ENCODE measurements at places on chromosomes 12 and 14.

GRCh38 chr14:23070262-23071129 lies 13.2 kb upstream of the CDH24 start:
- DNase-seq, result no peak

DNA sequence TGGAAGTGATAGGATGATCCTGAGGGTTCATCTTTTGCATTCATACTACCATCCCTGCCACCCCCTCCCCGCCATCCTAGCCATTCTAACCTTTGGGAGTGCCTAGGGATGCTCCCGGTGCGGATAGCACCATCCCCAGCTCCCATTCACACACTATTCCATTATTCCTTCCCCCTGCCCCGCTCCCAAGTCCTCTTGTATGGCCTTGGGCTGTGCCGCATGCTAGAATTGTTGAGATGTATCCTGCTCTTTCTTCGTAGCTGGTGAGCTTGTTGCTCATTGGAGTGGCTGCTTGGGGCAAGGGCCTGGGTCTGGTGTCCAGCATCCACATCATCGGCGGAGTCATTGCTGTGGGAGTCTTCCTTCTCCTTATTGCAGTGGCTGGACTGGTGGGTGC lies 644 bp downstream of the TSPAN31 start:
- DNase-seq, result no peak

DNA sequence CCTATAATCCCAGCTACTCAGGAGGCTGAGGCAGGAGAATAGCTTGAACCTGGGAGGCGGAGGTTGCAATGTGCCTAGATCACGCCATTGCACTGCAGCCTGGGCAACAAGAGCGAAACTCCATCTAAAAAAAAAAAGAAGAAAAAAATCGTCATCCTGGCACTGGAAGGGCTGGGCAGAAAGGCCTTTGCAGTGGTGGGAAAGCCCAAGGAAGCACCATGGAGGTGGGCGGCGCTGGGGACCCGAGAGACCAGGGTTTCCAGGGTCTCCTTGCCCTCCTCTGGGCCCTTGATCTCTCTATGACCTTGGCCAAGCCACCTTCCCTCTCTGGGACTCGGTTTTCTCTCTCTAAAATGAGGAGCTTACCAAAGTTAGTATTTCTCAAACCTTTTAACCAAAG lies 65.4 kb downstream of the LGMN start:
- DNase-seq, result no peak

DNA sequence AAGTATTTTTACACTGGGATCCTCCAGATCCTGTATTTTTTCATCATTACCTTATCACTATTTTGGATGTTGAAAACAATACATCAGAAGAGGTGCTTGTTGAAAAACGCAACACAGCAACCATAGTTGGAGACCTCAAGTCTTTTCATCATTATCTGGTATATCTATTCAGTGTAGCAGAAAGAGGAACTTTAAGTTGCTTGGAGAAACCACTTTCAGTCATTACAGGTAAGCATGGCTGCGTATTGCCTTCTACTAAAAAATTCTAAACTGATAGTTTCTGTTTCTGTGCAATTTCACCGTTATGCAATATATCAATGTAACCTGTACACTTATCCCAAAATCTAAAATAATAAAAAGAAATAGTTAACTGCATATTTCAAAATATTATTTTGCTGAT lies 32.2 kb upstream of the PTPRQ start:
- no peak for DNase-seq

DNA sequence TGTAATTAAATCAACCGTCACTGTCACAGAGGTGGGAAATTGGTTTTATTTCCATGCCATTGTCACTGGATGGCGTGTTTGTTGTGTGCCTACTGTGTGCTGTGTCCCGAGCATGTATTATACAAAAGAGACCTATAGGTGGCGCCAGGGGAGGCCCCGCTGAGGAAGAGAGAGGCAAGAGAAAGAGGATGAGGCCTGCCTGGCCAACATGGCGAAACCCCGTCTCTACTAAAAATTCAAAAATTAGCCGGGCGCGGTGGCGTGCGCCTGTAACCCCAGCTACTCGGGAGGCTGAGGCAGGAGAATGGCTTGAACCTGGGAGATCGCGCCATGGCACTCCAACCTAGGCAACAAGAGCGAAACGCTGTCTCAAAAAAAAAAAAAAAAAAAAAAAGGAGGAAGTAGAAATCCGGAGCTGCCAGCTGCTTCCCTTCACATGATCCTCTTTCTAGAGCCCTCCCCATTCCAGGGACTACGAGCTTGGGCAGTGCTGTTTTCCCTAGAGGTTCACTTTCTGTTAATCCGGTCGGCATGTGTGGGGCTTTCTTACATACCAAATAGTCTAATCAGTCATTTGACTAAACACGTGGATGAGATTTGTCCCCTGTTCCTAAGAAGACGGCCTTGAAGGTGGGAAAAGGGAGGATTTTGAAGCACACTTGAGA lies 6.4 kb upstream of the CCDC175 start:
- DNase-seq, result no peak

DNA sequence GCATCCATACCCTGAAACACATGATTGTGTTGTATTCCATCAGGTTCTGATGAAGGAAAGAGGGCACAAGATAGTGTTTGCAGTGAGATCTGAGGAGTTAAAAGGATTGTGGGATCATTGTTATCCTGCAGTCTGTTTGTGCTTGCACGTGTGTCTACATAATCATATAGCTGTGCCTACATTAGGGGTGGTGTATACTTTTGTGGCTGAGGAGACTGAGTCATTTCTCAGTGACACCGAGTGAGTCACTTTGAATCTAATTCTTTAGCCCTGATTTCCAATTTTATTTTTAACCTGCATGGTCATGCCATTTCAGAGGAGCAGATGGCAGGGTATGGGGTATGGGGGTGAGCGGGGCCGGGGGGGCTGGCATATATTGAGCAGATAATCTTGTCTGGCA lies 133.2 kb downstream of the ANO4 start:
- no peak for DNase-seq

DNA sequence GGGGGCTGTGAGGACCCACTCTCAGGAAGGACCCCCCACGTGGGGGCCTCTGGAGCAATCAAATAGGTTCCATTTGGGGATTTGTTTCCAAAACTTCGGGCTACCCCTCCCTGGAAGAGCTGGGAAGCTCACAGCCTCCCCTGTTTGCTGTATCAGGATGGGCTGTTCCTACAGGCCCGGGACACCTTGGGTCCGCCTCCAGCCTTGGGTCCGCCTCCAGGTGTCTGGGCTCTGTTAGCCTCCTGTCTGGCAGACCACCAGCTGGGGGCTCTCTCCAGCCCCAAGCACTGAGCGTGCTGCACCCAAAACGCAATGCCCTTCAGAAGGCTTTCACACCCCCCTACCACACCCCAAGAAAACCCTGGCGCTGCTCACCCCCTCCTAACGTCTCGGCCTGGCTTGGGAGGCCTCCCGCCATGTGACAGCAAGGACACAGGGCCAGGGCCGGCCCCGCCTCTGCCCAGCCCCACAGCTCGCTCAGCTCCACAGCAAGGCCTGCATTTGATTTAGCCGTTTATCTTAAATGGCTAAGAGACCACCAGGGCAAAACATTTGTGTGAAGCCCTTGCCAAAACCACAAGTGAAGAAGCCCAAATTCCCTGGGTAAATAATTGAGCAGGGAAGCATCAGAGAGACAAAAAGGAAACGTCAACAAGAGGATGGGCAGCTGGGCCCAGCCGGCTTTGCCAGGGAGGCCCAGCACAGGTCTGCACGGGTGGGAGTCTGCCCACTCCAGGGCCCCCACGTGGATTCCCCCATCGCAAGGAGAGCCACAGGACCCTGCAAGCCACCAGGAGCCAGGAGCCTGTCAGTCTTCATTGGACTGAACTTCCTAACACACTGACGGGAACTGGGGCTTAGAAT lies 39.9 kb downstream of the BCL11B start:
- DNase-seq, result peak; percentile 51

- no peak for DNase-seq
Measured at GRCh38 chr12:65878540-65878939, 54.3 kb downstream of the HMGA2 start.

GRCh38 chr12:9379023-9379742 lies 171.0 kb upstream of the PZP start:
- DNase-seq, result no peak

- DNase-seq, result peak; percentile 31
Measured at GRCh38 chr14:59126714-59127436, 61.6 kb upstream of the DAAM1 start.

- no peak for DNase-seq
Measured at GRCh38 chr14:35277179-35277578, 15.0 kb upstream of the PSMA6 start.

DNA sequence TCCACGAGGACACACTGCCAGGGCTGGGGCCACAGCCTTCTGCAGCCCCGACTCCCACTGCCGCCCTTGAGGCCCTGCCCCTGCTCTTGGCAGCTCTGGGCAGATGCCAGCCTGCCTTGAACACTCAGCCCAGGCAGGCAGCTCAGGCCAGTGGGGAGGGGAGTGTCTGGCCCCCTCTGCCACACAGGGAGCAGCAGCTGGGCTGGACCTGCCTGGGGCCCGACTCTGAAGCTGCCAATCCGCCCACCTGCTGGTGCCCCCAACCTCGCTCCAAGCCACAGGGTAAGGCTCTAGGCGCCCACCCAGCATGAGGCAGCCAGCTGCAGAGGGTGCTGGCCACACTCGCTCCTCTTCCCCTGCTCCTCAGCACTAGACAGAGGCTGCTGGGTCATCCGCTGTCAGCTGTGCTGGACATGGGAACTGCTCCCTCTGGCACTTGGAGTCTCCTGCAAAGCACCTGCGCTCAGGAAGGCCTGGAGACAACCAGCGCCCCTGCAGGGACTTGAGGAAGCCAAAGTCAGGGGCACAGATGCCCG lies 24.6 kb upstream of the NUDT14 start:
- DNase-seq, result no peak

DNA sequence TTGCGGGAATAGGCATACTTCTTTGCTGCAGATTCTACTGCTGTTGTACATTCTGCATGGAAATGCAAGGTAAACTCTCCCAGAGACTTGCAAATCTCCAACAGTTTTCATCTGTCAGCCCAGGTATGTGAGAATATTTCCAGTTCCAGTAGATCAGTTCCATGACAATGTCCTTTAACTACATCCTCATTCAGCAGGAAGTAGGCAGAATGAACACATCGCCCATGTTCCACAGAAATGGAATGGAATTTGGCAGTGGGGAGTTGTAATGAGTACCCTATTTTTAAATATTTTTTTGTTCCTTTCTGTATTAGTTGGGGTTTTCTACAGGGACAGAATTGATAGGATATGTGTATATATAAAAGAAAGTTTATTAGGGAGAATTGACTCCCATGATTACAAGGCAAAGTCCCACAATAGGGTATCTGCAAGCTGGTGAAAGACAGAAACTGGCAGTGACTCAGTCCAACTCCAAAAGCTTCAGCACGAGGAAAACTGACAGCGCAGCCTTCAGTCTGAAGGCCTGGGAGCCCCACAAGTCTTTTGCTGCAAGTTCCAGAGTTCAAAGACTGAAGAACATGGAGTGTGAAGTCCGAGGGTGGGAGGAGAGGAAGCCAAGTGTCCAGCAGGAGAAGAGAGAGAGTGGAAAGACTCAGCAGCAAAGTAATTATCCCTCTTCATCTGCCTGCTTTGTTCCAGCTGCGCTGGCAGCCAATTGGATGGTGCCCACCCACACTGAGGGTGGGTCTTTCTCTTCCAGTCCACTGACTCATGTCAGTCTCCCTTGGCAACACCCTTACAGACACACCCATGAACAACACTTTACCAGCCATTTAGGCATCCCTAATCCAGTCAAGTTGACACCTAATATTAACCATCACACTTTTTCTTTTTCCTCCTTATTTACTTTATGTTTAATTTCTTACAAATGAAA lies 110.4 kb upstream of the SCAF11 start:
- no peak for DNase-seq

- DNase-seq, result no peak
Measured at GRCh38 chr12:132111654-132112304, 32.3 kb downstream of the DDX51 start.

GRCh38 chr12:108305991-108306501 lies 33.1 kb downstream of the CMKLR1 start:
- DNase-seq, result no peak

GRCh38 chr12:124851342-124851741 lies 12.3 kb downstream of the SCARB1 start:
- no peak for DNase-seq

DNA sequence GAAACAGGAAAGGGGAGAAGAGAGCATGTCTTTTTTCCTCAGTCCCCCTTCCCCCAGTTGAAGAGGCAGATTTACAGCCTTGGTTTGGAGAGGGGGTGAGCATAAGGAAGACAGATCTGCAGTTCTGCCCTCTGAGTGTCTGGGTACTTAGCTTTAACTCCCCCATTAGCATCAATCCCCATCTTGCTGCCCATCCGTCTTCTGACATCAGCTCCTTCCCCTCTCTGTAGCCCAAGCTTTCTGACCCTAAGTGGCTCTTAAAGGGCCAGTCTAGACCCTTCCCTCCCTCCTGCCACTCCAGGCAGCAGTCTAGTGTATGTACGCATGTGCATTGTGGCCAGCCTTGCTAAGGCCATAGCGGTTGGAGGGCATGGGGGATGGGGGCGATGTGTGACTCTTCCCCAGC lies 7.3 kb downstream of the GPR84 start:
- no peak for DNase-seq

GRCh38 chr12:16359512-16360491 lies 12.4 kb downstream of the MGST1 start:
- peak; percentile 3 for DNase-seq

DNA sequence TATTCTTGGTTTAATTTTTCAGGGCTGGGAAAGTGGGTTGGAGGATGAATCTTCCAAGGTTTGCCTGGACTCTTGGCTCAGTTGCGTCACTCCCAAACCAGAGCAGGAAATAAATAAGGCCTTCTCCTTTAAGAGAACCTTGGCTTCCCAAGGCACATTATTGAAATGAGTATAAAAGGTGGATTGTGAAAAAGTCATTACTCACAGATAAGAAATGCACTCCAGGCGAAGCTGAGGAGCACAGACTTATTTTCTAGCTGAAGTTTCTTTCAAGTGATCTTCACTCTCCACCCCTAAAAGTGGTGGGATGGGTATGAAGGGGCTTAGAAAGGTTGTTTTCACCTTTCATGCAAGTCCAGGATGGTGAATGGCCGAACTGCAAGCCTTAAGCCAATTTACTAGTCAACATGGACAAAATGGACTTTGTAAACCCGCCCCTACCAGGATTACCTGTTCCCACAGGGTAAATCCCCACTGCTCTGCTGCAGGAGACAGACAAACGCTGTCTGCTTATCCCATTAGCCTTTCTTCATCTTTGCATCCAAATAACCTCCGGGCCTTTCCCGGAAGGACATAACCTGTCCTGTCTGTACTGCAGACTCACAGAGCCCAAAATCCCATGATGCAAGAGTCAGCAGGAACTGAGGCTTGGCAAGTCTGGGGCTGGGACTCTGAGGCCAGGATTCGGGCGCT lies 207.6 kb downstream of the BCL11B start:
- no peak for DNase-seq
